ENCODE measurements at places on chromosomes 1 and 21. TPM values are rescaled to one million over a fixed set of nuclear protein-coding genes. Genes with fewer than 3 reads are reported as not detected.

The HNRNPCL2 gene
- not detected for total RNA-seq

The GPR153 gene
- 6.1 TPM for total RNA-seq

The BLACAT1 gene
- total RNA-seq = 3.9 TPM

- H3K4me1 ChIP-seq = peaks cover 26% of the 10 kb centered on the region
- no peaks in the 10 kb centered on the region for H3K36me3 ChIP-seq
- DNase-seq = no peak
- no peaks in the 10 kb centered on the region for H3K27me3 ChIP-seq
- no peak overlapping the region for H3K4me3 ChIP-seq
- no peak overlapping the region for H3K27ac ChIP-seq
Measured at GRCh38 chr1:201456499-201457309, 12.3 kb downstream of the PHLDA3 start.

DNA sequence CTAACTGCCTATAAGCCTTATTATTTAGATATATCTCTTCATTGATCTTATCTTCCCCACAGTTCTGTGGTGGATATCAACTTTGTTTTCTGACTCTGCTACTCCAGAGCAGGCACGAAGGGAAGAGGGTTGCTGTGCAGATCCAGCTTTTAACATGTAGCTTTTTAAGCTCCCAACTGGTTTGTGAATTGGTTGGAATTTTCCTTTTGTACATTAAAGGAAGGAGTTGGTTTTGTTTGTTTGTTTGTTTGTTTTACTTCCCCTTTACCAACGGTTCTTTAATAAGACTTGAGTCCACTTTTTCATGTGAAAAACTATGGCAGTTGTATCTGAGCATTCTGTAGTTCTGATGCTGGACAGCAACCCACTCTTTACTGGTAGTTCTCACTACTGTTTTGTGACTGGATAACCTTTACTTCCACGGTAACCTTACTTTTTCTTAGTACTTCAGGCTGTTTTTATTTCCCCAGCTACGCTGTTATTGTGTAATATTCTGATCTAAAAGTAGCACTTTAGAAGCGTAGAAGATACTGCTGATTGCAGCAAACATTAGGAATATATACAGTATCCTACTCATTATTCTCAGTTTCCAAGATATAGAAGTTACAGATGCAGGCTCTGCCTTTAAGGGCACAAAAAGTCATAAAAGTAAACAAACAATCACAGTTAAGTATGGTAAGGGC is 1.6 kb downstream of the GNPAT start:
- no peaks in the 10 kb centered on the region for H3K27me3 ChIP-seq
- no peak for DNase-seq
- H3K27ac ChIP-seq = no peak overlapping the region

- no peak for DNase-seq
- no peak overlapping the region for H3K27ac ChIP-seq
Measured at GRCh38 chr1:225707824-225708223, 54.9 kb upstream of the ENAH start.

GRCh38 chr21:44295646-44296045 is 4.2 kb upstream of the PFKL start:
- no peaks in the 10 kb centered on the region for H3K36me3 ChIP-seq
- no peak overlapping the region for H3K27ac ChIP-seq
- no peak for DNase-seq
- peaks cover 5% of the 10 kb centered on the region for H3K4me1 ChIP-seq

GRCh38 chr1:44717653-44718052 is 13.3 kb downstream of the RNU5D-1 start:
- no peak overlapping the region for H3K27ac ChIP-seq
- no peak overlapping the region for H3K4me3 ChIP-seq
- no peaks in the 10 kb centered on the region for H3K36me3 ChIP-seq
- H3K4me1 ChIP-seq = peaks cover 45% of the 10 kb centered on the region
- no peaks in the 10 kb centered on the region for H3K27me3 ChIP-seq

DNA sequence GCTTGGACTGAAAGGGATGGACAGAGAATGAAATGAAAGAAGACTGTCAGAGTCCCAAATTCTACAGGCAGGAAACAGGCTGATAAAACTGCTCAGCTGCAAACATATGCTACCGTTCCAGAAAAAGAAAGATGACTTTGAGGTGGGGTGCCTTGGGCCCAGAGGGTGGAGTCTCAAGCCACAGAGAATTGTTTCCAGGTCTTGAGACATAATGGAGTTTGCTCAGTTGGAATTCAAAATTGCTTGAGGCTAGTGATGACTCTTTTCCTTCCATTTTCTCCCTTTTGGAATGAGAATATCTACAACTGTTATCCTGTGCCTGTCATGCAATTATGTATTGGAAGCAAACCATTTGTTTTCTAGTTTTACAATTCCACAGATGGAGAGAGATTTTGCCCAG is 23.6 kb upstream of the PSEN2 start:
- H3K4me1 ChIP-seq = no peaks in the 10 kb centered on the region
- H3K36me3 ChIP-seq = no peaks in the 10 kb centered on the region
- no peaks in the 10 kb centered on the region for H3K27me3 ChIP-seq
- H3K27ac ChIP-seq = no peak overlapping the region
- H3K4me3 ChIP-seq = no peak overlapping the region
- DNase-seq = no peak

DNA sequence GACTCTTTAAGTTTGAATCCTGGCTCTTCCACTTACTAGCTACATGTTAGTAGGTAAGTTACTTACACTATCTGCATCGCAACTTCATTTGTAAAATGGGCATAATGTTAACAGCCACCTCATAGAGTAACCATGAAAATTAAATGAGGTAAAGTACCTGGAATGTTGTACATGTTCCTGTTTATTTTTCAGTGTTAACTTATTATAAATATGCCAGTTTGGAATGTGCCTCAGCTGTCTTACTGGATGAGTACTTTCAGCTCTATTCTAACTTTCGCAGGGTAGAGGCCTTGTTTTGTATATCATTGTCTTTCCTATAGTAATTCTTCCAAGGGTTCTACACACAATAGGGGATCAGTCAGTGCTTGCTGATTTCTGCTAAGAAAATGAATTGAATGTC is 167.4 kb downstream of the DUSP10 start:
- H3K4me3 ChIP-seq = no peak overlapping the region
- no peaks in the 10 kb centered on the region for H3K27me3 ChIP-seq
- H3K36me3 ChIP-seq = no peaks in the 10 kb centered on the region
- no peak overlapping the region for H3K27ac ChIP-seq

DNA sequence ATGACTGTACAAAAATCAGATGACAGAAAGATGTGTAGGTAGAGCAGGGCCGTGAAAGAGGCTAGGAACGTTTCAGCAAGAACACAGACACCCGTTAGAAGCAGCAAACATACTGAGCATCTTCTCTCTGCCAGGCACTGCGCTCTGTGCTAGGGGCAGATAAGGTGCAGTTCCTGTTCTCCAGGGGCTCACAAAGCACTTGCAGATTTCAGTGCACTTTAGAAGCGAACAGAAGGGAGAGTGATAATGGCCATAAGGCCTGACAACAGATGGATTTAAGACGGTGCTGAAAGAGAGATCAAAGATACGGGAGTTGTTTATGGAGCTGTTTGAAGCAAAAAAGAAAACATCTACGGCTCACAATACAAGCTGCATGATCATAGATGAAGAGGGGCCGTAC is 200.3 kb upstream of the FOXD3 start:
- H3K27ac ChIP-seq = no peak overlapping the region
- no peak for DNase-seq
- H3K4me1 ChIP-seq = no peaks in the 10 kb centered on the region
- peaks cover 41% of the 10 kb centered on the region for H3K27me3 ChIP-seq
- no peaks in the 10 kb centered on the region for H3K36me3 ChIP-seq

- DNase-seq = no peak
- H3K27me3 ChIP-seq = no peaks in the 10 kb centered on the region
- no peak overlapping the region for H3K4me3 ChIP-seq
- H3K27ac ChIP-seq = no peak overlapping the region
- no peaks in the 10 kb centered on the region for H3K4me1 ChIP-seq
- no peaks in the 10 kb centered on the region for H3K36me3 ChIP-seq
Measured at GRCh38 chr1:216892581-216893160, 169.4 kb upstream of the ESRRG start.

- DNase-seq = no peak
- no peaks in the 10 kb centered on the region for H3K27me3 ChIP-seq
- no peaks in the 10 kb centered on the region for H3K36me3 ChIP-seq
- H3K4me1 ChIP-seq = no peaks in the 10 kb centered on the region
Measured at GRCh38 chr1:182229921-182230491, 161.6 kb downstream of the GLUL start.

DNA sequence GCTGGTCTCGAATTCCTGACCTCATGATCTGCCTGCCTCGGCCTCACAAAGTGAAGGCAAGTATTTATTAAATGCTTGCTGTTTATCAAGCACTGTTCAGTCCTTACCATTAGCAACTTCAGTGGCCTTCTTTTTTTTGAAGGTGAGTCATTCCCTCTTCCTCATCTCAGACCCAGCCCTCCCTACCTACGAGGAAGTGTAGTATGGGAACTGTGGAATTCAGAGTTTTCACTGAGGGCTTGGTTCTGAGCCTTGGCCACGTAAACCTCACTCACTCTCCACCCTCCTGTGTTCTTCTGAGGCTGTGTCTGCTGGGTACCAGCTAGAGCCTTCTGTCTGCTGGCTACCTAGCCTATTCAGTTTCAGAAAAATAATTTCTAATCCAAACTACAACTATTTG is 218.3 kb upstream of the SGIP1 start:
- DNase-seq = peak; percentile 86
- peak overlapping the region; percentile 78 for H3K27ac ChIP-seq
- H3K36me3 ChIP-seq = no peaks in the 10 kb centered on the region
- H3K27me3 ChIP-seq = no peaks in the 10 kb centered on the region
- no peak overlapping the region for H3K4me3 ChIP-seq

DNA sequence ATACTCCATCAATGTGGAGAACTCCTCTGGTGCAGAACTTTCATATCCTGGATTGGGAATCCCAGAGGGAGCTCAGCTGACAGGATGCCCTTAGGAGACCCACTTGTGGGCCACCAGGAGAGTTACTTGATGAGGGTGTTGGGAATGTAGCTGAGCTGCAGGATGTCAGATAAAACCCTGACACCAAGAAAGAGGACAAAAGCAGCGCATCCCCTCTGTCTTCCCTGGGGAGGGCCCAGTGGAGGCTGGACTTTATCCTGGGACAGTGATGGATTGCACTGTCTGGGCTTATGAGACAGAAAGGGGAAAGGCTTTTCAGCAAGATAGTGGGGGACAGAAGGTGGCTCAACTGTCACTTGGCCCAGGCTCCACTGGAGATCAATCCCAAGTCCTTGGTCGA is 88.1 kb upstream of the BCAR3 start:
- H3K4me3 ChIP-seq = no peak overlapping the region
- no peaks in the 10 kb centered on the region for H3K36me3 ChIP-seq
- no peaks in the 10 kb centered on the region for H3K27me3 ChIP-seq
- no peaks in the 10 kb centered on the region for H3K4me1 ChIP-seq
- no peak for DNase-seq

DNA sequence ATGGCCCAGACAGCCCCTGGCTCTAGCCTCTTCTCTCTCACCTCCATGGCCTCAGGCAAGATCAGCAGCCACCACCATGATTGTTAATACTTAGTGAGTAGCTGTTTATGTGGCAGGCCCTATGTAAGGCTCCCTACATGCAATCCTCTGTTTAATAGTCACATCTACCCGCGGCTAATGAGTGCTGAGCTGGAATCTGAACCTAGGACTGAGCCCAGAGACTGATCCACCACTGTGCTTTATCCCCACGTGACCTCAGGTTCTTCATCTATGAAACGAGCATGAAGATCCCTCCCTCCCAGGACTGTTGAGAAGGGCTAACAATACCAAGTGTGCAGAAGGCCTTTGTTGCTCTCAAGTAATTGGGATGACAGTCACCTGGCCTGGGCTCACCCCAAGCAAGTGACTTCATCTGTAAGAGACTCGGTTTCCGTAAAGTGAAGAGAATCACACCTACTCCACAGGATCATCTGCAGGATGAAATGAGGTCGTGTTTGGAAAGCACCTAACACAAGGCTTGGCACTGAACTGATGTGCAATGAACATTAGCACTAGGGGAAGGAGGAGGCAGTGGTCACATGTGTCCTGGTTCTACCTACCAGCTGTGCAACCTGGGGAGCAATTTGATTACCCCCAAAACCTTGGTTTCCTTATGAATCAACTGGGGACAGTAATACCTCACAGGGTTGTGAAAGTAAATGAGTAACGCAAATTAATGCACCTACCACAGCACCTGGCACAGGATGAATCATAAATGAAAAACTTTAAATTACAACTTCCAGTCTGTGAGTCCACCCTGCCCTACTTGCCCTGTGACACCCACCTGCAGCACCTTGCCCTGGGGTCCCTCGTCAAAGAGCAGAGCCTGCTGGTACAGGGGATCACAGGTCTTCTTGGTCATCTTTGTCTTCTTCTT is 37.2 kb downstream of the RIMS3 start:
- H3K27me3 ChIP-seq = no peaks in the 10 kb centered on the region
- H3K27ac ChIP-seq = no peak overlapping the region
- H3K36me3 ChIP-seq = no peaks in the 10 kb centered on the region
- no peak overlapping the region for H3K4me3 ChIP-seq
- no peak for DNase-seq

DNA sequence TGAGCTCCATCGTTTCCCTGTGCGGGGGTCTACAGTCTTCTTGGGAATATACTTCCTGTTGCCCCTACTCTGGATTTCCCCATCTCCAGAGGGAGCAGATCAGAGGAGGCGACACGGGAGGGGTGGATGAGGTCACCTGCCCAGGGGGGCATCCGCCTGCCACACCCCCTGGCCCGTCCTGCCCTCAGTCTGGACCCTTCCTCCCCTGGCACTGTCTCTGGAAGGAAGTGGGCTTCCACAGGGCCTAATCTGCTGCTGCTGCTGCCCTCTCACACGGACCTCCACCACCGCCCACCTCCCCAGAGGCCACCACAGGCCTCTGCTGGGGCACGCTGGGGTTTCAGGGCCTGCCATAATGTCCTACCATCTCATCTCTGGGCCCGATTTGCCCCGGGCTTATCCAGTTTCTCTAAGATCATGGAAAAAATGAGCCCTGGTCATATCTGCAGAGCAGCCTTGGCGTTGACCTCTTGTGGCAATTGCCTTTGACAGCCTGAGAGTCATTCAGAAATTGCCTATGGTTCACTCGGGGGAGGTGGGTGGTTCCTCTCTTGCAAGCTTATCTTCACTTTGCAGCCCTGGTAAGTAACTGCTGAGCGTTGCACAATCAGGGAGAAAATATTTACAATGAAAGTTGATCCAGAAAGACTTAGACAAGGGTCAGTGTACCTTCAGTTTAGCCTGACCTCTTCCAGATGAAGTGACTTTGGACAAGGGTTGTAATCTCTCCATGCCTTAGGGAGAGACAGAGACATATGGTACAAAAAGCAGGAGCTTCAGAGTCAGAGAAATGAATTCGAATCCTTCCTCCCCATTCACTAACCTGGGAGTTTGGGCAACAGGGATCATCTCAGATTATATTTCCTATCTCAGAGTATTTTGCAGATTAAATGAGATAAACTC is 252.4 kb downstream of the TOMM20 start:
- H3K4me1 ChIP-seq = no peaks in the 10 kb centered on the region
- H3K27me3 ChIP-seq = no peaks in the 10 kb centered on the region
- H3K4me3 ChIP-seq = no peak overlapping the region
- DNase-seq = no peak
- no peaks in the 10 kb centered on the region for H3K36me3 ChIP-seq

All from HCT116 (cell line).